ENCODE measurements at places on chromosomes 3 and 15.

GRCh38 chr3:100411091-100411982, 10.0 kb downstream of the LNP1 start:
- no peak for DNase-seq

GRCh38 chr3:194496217-194496919, 9.6 kb upstream of the ATP13A3 start:
- no peak for DNase-seq

DNA sequence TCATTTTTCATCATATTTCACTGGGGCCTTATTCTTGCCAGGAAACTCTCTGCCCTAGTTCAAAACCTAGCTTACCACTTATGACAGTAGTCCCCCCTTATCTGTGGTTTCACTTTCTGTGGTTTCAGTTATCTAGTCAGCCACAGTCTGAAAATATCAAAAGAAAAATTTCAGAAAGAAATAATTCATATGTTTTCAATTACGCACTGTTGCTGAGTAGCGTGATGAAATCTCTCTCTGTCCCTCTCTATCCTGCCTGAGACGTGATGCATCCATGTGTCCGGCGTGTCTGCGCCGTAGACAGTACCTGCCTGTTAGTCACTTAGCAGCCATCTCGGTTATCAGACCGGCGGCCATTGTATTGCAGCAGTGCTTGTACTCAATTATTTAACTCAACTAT, 369.9 kb upstream of the MCTP2 start:
- DNase-seq, result no peak

- peak; percentile 66 for DNase-seq
These were observed 114.3 kb downstream of the TGFBR2 start for GRCh38 chr3:30720586-30721313.
